IPS DF 19.7 (cell line): ENCODE measurements at places on chromosomes 3 and 15.

DNA sequence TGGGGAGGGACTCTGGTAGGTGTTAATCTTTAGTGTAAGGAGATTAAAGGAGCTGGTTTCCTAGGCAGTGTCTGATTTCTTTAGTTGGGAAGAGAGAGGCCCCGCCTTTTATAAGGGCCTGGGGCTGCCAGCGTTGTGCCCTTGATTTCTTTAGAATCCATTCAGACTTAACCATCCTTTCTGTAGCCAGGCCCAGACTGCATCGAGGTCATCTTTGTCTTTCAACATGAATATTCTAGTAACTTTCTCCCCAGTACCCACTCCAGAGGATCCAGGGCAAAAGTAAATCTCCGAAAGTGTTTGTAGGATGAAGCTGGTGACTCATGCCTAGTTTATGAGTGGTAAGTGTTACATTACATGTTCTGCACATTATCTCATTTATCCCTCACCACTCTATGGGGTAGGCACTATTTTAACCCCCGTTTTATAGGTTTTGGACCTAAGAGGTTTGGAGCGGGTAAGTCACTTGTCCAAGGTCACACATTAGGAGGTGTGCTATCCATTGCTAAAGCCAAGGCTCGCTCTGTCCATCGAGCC, 11.8 kb upstream of the USP3 start:
- no peak for DNase-seq

DNA sequence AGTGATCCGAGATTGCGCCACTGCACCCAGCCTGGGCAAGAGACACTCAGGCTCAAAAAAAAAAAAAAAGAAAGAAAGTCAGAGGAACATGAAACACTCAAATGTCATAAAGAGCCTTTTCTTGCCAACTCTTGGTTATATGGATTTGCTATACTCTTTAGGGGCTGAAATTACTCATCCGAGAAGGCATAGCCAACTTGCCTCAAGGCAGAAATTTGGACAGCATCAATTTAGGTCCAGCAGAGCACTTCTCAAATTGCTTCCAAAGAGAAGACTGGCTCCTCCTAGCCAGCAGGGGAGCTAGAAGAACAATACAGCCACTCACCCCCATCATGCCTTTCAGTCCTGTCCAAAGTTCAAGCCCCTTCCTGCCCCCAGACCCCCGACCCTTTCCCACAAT, 43.8 kb downstream of the OSBPL10 start:
- DNase-seq, result no peak

GRCh38 chr3:58659051-58659675, 7.4 kb downstream of the FAM3D start:
- DNase-seq, result no peak

DNA sequence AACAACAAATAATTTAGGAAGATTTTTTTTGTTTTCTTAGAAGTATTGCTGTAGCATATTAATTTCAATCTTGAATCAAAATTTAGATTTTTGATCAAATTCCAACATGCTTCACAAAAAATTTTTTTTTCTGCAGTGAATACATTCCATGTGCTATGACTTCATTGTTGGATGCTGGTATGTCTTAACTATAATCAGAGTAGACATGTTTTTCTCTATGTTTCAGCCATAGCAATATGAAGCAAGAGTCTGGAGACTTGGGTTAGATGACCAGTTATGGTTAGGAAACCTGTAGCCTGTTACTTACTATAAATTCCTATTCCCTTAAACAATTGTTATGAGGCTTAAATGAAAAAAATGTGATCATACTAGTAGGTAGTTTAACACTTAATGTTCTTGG, 176.1 kb upstream of the CHL1 start:
- no peak for DNase-seq
